ENCODE measurements at places on chromosomes 12 and 14. TPM values are rescaled to one million over a fixed set of nuclear protein-coding genes. Genes with fewer than 3 reads are reported as not detected.
A peak's percentile ranks its signal among the peaks of the same experiment; 100 is the strongest.

GRCh38 chr14:71852181-71852580 lies 80.0 kb upstream of the RGS6 start:
- no peak for DNase-seq

GRCh38 chr14:70525691-70526090 lies 9.1 kb downstream of the ADAM20 start:
- DNase-seq, result no peak

DNA sequence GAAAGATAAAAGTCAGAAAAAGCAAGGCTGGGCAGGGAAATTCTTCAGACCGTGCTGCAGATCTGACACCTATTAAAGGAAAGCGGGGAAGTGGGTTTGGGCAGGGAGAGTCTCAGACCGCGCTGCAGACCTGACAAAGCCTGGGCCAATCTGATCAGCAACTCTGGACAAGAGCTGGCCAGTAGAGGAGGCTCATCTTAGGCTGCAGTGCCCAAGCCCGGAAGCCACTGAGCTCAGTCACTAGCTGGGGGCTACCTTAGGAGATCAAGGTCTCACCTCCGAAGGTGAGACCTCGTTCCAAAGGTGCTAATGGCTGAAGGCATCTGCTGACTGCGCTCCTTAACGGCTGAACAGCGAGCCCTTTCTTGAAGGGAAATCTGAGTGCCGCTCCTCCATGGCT lies 60.2 kb downstream of the SINHCAF start:
- DNase-seq, result no peak

- DNase-seq, result no peak
Observed at GRCh38 chr12:47268501-47269454, 189.0 kb upstream of the AMIGO2 start.

GRCh38 chr14:32560209-32560857 lies 231.2 kb downstream of the AKAP6 start:
- DNase-seq, result peak; percentile 51

- DNase-seq, result no peak
Observed at GRCh38 chr14:64421166-64421565, 33.0 kb downstream of the MTHFD1 start.

DNA sequence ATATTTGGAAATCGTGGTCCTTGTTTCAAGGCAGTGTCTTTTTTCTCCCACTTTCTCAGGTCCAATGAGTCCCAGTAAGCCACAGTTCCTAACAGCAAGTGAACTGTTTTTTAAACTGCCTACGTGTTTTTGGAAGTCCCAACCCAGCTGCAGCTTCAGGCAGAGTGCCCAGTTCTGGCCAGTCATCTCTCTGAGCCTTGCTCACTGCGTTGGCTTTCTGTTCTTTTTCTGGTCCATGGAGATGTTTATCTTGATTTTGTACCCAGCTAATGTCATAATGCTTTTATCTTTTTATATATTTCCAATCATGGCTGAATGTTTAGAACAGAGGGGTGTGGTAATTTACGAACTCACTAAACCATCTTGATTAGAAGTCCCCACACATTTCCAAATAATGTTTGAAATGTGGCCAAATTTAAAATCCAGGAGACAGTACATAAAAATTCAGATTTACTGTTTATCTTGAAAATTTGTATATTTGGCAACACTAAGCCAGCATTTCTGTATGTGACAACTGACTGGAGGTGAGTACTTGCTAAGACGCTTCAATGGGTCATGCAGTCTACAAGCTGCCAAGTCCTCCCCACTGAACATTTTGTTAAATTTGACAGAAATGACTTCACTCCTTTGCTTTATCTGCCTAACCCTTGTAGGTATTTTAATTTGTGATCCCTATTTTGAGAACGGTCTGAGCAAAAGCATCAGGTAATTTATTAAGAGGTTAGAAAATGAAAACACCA lies 46.1 kb upstream of the OTOGL start:
- DNase-seq, result peak; percentile 25

The SLC24A4 gene
- 0.49 TPM for total RNA-seq

Measured in gastrocnemius medialis (tissue), 4 donors.